ENCODE measurements at places on chromosomes 12 and 14.

GRCh38 chr14:101781240-101782061, 19.9 kb downstream of the PPP2R5C start:
- DNase-seq, result peak; percentile 16

GRCh38 chr14:104977008-104977680, 1.0 kb downstream of the AHNAK2 start:
- DNase-seq, result no peak

DNA sequence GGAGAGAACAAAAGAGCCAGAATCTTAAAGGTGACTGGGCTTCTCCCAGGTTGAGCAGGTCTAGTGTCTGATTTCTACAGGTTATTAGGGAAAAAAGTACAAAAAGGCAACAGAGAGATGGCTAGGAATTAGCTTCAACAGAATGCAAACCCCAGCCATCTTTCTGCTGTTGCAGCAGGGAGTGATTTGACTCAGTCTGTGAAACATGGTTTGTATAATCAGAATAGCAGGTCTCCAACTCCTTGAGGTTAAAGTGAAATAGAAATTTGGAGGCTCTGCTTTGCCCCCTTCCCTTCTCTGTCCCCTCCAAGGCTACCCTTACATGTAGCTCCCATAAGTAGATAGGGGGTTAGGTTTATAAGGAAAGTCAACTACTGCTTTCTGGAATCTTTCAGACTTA, 105.8 kb downstream of the AKAP6 start:
- no peak for DNase-seq

DNA sequence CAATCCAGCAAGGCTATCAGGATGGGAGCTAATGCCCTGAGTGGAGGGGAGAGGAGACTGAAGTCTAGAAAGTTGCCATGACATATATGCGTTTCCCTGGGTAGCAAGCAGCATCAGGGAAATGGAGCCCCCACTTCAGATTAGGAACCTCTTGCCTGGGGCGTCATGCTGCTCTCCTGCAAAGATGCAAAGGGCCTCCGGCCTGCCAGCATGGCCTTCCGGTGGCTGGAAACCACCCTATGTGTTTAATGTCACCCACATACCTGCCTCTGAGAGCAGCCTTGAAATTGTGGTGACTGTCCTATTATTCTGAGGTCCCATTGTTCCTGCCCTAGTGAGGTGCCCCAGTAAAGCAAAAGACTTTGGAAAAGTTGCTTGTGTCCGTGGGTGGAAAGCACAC, 10.0 kb upstream of the IFI27L2 start:
- DNase-seq, result no peak

Data from activated T-helper 1 cell treated with Interleukin-2 at 50 U/mL for 16 hours (primary cell).